ENCODE measurements at places on chromosomes 1 and 21.

GRCh38 chr1:10760566-10761502 lies 35.6 kb downstream of the CASZ1 start:
- DNase-seq, result no peak

GRCh38 chr1:18618546-18619466 lies 11.8 kb upstream of the PAX7 start:
- DNase-seq, result no peak

DNA sequence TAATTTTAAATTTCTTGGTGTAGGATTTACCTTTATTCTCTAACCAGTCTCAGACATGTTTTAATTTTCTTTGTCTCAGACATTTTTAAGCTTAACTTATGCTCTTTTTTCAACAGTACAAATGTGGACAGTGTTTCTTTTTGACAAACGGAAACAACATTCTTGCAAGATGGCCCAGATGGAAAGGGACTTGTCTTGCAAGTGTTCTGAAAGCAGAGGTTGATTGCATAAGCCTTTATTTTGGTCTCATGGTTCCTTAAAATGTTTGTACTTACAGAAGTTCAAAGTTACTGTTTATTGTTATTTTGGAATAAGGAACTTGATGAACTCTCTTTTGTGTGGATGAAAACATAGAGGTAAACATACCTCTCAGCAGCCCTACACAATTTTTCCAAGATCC lies 22.9 kb downstream of the SMAP2 start:
- DNase-seq, result no peak

GRCh38 chr1:82116105-82116504 lies 315.4 kb downstream of the ADGRL2 start:
- DNase-seq, result no peak

GRCh38 chr1:7501084-7501491 lies 270.0 kb upstream of the VAMP3 start:
- DNase-seq, result no peak

GRCh38 chr1:182122256-182122912 lies 60.9 kb upstream of the ZNF648 start:
- no peak for DNase-seq

DNA sequence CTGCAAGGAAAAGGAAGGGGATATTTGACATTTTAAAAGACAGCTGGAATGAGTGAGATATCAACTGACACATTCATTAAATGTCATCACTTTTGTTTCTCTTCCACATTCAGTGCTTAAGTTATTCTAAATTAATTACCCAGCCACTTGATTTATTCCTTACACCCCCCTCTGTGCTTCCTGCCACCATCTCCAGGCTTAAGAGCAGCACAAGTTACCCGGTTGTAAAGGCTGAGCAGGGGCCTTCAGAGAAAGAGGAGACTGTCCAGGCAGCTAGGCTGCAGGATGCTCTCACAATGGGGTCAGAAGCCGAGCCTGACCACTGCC lies 71.4 kb downstream of the SYT6 start:
- DNase-seq, result no peak

DNA sequence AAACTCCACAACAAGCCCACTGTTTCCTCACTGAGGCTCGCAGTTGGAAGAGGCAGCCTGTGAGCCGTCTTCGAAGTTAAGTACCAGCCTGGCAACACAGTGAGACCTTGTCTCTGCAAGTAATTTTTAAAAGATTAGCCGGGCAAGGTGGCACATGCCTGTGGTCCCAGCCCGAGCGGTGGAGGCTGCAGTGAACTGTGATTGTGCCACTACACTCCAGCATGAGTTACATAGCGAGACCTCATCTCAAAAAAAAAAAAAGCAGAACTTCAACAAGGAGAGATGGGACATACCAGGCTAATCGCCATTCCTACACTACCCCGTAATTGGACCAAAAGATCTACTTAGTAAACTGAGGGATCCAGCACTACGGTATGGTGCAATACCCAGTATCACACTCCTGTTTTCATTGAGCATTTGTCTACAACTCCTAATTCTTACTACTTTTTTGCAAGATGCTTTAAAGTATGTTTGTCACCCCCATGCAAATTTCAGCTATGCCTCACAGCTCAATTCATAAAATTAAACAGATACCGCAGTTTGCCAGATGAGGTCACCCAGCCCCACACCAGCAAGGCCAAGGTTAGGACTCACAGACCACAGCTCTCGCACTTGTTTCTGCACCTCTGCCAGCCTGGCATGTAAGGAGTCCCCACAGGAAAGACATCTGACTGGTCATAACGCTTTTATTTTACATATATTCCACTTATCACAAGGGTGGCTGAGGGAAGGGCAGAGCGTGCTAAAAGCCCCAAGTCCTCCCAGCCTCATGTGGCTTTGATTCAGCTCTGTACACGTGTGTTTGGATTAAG lies 21.0 kb downstream of the SDE2 start:
- no peak for DNase-seq

GRCh38 chr1:228379666-228380065 lies 27.0 kb downstream of the TRIM11 start:
- DNase-seq, result no peak

DNA sequence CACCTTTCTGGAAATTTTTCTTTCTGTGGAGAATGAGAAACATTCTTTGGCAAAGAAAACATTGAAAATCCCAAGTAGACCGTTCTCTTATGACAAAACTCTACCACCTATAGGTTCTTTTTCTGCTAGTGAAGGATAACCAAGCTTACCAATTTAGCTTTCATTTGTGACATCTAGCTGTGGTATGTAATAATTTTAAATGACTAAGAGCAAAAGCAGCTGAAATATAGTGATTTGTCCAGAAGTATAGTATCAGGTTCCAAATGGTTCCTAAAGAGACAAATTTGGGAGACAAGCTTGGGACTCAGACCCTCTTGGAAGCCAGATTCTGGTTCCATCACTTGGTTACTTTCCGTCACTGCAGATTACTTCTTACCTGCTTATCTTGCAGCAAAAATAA lies 24.4 kb downstream of the FUBP1 start:
- DNase-seq, result no peak

DNA sequence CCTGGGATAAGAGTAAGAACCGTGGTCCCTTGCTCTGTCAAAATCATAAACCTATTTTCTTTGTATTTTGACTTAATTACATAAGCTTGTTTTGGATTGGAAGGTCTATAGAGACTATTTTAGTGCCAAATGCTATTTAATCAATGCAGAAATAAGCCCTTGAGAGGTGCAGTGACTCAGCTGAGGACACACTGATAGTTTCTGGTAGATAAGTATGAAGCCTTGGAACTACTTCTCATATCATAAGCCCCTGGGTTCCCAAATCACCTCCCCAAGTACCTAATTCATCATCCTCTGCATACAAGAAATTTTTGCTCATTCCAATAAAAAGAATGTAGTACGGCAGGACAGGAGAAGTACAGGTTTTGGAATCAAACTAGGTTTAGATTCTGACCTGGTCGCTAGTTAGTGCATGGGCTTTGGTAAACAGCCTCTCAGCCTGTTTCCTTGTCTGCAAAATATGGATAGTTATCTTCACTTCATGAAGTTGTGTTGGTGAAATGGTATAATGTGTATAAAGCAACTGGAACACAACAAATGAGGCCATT lies 3.3 kb upstream of the CD55 start:
- DNase-seq, result no peak

DNA sequence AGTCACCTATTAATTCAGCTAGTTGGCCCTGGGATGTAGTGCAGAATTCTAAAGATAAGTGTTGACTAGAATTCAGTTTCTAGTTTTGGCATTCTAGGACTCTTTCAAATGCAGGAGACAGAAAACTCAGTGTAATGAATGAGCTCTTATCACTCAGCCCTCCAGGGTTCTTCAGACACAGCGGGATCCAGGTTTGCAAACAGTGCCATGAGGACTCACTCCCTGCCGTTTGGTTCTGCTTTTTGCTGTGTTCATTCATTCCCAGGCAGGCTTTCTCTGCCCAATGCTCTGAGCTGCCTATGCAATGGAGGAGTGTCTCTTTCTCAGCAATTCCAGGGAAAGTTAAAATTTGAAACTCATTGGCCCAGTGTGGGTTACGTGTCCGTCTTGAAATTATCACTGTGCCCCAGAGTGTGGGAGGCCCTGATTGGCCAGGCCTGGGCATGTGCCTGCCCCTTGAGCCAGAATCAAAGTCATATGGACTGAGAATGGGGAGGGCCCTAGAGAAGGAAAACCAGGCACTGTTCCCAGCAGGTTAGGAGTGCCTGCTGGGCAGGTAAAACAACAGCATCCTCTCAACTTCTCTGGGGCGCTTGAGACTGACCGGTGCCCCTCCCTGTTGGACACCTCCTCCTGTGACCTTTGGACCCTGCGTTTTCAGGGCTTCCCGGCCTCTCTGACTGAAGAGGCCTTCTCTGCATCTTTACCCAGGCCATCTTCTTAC lies 43.4 kb downstream of the TMEM51 start:
- no peak for DNase-seq

- no peak for DNase-seq
These were observed 60.7 kb downstream of the ZNF697 start for GRCh38 chr1:119587341-119587740.

DNA sequence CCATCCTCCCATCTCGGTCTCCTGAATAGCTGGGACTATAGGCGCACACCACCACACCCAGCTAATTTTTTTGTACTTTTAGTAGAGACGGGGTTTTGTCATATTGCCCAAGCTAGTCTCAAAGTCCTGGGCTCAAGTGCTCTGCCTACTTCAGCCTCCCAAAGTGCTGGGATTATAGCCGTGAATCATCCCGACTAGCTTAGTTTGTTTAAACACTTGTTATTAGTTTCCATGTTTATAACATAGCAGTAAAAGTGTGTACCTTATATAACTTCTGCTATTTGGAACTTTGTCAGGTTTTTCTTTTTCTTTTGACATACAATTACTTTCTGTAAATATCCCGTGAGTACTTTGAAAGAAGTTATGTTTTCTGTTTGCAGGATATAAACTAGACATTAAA lies 60.6 kb upstream of the C1orf21 start:
- no peak for DNase-seq

- DNase-seq, result no peak
These were observed 16.9 kb downstream of the REG4 start for GRCh38 chr1:119794230-119794875.

Data from NCI-H524 (cell line).